ENCODE measurements at places on chromosomes 12 and 14.

GRCh38 chr12:113310489-113310888 is 24.4 kb downstream of the SLC8B1 start:
- no peak for DNase-seq

GRCh38 chr12:91675401-91675800 is 470.2 kb downstream of the BTG1 start:
- no peak for DNase-seq

DNA sequence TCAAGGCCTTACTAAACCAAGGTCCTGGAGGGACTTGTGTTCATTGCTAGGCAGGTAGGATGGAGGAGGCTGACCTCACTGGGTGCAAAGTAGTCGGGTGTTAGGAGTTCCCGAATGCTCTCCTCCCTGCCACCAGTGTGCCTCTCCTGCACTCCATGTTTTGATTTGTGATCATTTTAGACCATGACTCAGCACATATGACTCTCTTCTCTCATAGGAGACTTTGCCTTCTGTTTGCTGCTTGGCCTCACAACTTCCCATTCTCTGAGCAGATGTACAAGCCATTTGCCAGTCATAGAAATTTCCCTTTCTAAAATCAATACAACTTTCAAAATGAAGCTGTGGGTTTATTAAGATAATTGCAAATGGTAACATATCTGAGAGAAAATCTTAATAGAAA is 46.6 kb upstream of the LRIG3 start:
- no peak for DNase-seq

GRCh38 chr14:94816113-94816512 is 46.2 kb upstream of the GSC start:
- no peak for DNase-seq

DNA sequence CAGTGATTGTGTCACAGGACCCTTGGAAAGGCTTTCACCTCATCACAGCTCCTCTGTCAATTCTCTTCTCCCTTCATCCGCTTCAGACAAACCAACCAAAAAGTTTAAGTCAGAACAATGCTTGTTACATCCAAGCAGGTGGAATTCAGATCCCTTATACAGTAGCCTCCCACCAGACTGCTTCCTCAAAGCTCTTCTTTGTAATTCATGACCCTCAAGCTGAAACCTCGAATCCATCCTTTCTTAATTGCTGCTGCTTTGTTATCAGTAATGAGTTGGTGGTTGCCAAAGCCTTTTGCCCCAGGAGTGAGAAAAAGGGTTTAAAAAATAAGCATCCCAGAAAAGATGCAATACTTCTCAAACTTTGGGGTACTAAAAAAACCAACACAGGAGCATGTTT is 9.5 kb downstream of the BEST3 start:
- DNase-seq = no peak

DNA sequence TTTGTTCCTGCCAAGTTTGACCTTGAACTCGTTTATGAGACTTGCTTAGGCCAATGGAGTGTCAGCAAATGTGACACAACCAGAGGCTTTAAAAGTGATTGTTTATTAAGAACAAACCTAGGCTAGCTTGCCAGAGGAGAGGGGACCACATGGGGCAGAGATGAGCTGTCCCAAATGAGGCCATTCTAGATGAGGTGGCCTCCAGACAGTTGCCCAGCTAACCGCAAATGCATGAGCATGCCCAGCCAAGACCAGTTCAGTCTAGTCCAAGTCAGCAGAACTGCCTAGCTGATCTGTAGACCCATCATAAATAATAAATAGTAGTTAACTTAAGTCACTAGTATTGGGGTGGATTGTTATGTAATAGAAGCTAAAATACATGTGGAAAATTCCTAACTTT is 172.8 kb upstream of the DYRK2 start:
- peak; percentile 48 for DNase-seq

GRCh38 chr12:132739600-132740312 is 21.9 kb downstream of the ANKLE2 start:
- no peak for DNase-seq

- DNase-seq = no peak
Measured at GRCh38 chr14:26415618-26416123, 182.2 kb downstream of the NOVA1 start.

GRCh38 chr14:47966076-47966810 is 290.8 kb upstream of the MDGA2 start:
- DNase-seq = no peak

Data from GM04504 (cell line).